T-helper 17 cell (primary cell): ENCODE measurements at places on chromosomes 16 and 17.

DNA sequence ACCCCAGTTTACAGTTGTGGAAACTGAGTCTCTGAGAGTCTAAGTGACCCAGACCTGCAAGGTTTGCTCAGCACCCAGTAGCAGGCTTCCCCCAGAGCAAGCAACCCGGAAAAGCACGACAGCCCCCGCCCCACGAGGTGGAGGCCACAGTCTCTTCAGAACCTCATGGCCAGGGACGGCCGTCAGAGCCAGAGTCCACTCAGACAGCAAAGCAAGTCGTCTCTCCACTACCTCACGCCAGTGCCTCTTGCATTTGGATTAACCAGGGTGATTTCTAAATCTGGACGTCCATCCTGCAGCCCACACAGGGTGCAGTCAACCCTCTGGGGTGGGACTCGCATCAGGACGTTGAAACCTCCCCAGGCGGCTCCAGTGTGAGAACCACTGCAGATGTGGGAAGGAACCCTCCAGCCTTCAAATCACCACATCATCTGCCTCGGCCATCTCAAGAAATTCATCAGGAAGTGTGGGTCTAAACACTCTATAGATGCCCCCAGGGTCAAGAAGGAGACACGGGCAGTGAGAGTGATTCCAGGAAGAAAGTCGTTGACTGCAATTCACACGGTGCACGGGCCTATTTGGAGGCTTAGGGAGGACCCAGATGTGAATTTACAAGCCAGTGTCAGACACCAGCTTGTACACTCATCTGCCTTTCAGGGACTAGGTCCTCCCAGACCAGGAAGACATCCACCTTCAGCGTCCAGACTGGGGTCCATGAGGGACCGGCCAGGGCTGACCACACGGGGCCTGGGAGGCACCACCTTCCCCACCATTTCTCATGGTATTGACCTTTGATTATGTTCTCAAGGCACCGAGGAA is 20.2 kb upstream of the RBFOX3 start:
- DNase-seq = no peak

DNA sequence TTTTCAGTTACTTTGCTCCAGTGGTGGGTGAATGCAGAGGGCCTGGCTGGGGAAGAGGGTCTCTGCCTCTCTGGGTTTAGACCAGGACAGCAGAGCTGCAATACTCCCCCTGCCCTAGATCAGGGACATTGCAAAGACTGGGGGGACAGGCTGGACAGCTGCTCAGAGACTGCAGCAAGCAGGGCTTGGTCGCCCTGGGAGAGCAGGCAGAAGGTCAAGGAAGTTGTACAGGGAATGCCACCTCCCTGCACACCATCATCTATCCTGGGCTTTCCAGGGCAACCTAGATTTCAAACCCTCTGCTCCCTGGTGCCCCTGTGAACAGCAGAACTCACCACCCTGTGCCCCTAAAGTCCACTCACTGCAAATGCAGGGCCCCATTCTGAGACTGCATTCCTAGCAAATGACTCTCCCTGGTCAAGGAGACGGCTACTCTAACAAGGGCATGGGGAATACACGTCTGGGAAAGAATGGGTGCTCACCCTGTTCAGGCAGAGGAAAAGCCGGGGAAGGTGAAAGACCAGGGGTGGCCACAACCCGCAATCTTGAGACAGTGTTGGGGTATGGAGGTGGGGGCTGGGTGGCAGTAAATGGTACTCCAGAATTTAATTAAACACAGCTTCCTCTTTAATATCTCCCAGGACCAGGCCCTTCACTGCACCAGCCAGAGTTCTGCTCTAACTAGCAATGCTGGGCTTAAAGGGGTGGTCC is 1.0 kb downstream of the KIFC3 start:
- DNase-seq = no peak

DNA sequence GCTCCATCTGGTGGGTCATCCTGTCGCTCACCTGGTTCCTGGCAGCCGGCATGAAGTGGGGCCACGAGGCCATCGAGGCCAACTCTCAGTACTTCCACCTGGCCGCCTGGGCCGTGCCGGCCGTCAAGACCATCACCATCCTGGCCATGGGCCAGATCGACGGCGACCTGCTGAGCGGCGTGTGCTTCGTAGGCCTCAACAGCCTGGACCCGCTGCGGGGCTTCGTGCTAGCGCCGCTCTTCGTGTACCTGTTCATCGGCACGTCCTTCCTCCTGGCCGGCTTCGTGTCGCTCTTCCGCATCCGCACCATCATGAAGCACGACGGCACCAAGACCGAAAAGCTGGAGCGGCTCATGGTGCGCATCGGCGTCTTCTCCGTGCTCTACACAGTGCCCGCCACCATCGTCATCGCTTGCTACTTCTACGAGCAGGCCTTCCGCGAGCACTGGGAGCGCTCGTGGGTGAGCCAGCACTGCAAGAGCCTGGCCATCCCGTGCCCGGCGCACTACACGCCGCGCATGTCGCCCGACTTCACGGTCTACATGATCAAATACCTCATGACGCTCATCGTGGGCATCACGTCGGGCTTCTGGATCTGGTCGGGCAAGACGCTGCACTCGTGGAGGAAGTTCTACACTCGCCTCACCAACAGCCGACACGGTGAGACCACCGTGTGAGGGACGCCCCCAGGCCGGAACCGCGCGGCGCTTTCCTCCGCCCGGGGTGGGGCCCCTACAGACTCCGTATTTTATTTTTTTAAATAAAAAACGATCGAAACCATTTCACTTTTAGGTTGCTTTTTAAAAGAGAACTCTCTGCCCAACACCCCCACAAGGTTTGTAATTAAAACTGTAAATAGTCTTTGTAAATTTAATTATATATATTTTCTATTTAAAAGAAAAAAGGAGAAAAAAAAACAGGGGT is 1.7 kb downstream of the FZD2 start:
- DNase-seq = no peak

DNA sequence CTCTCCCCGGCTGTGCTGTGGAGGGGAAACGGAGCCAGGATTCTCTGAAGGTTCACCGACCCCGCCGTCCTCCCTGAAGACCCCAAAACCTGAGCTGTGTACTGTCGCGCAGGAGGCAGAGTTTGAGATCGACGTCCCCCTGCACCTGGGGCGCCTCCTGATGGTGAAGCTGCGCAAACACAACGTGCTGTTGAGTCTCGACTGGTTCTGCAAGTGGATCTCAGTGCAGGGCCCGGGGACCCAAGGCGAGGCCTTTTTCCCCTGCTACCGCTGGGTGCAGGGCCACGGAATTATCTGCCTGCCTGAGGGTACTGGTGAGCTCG is 62.6 kb upstream of the TEKT1 start:
- DNase-seq = no peak

GRCh38 chr17:10557422-10557821 is 8.0 kb upstream of the MYH2 start:
- DNase-seq = no peak

DNA sequence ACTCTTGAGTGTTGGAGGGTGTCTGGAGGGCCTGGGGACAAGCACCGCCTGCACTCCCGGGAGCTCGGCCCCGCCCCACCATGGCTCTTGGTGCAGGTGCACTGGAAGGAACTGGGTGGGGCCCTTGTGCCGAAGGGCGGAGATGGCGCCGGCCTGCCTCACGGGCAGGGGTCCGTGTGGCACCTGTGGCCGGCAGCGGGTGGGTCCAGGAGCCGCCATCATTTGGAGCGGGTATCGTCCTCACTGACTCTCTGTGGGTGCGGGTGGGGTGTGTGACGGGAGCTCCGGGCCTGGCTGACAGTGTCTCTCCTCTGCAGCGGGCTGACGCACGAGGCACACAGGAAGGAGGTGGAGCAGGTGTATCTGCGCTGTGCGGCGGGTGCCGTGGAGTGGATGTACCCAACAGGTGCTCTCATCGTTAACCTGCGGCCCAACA is 5.2 kb downstream of the METRNL start:
- no peak for DNase-seq
